ENCODE measurements at places on chromosomes 1 and 21.

DNA sequence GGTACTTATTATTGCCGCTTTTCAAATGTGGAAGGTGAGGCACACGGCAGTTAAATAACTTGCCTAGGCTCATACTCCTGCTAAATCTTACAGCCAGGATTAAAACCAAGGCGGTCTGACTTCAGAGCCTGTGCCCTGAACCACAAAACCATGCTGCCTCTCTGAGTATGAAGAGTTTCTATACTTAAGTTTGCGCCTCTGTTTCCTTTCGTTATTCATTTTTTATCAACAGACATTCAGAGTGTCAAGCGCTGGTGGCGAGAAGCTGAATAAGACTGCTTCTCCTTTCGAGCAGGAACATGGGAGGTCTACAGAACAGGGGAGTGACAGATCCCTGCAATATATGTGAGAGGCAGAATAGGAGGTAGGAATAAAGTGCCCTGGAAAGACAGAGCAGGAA is 96.0 kb upstream of the DUSP10 start:
- no peak for DNase-seq

GRCh38 chr1:54857746-54858561 is 29.0 kb downstream of the DHCR24 start:
- DNase-seq, result no peak

DNA sequence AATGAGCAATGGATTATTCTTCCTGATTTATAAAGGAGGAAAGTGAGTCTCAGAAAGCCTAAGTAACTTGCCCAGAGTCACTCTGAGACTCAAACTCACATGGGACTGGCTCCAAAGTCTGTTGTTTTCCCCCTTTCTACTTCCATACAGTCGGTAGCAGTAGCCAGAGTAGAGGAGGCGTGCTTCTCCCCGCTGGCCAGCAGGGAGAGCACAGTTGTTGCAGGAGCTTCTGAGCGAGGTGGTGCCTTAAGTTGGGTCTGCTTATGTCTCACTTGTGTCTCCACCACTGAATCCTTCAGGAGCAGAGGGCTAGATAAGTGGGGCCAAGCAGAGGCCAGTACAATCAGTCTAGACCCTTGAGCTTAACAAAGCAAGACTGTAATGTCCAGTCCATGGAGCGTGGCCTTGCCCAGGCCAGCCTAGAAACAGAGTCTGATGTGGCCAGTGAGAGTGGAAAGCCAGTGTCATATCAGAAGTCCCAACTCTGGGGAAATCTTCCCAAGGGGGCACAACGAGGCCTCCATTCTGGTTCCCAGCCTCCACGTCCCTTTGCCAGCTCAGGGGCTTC is 181.9 kb downstream of the ZSCAN20 start:
- no peak for DNase-seq

DNA sequence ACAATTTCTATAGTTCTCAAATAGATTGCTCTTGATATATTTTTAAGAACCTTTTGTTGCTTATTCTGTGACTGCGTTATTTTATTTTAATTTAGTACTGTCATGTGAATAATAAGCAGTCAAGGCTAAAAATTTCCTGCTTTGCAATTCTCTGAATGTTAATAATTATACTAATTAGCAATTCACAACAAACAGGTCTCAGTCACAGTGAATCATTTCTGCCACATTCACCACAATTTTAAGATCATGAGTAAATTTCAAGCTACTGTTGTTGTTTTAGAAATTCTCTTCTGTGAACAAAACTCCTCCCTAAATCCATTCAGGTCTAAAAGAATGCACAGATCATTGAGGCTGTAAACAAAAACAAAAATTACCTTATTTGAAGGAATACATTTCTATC is 339.6 kb upstream of the DPYD start:
- no peak for DNase-seq

DNA sequence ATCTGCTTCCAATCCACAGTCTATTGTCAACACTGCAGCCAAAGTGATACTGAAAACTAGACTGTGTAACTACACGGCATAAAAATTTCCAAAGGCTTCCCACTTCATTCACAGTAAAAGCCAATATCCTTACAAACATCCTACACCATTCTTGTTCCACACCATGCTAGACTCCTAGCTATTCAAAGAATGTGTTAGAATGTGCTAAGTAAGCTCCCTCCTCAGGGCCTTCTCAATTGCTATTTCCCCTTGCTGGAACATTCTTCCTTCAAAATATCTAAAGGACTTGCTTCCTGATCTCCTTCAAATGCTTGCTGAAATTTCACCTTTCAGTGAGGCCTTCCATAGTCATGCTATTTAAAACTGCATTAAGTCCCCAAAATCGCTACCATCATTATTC is 228.1 kb downstream of the AKT3 start:
- DNase-seq, result no peak

DNA sequence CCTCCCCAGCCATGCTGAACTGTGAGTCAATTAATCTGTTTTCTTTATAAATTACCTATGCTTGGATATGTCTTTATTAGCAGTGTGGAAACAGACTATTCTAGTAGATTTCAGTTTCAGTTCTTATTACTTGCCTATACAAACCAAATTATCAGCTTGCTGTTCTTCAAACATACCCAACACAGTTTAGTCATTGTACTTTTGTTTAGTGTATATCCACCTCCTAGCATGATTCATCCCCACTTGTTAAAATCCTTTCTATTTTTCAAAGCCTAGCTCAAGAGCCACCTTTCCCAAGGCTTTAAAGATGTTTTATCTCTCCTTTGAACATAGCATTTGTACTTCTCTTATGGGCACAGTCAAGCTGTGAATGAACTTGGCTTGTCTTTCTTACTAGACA is 195.6 kb upstream of the ZRANB2 start:
- no peak for DNase-seq

Data from T follicular helper cell (primary cell).